ENCODE measurements at places on chromosomes 11 and 22.

DNA sequence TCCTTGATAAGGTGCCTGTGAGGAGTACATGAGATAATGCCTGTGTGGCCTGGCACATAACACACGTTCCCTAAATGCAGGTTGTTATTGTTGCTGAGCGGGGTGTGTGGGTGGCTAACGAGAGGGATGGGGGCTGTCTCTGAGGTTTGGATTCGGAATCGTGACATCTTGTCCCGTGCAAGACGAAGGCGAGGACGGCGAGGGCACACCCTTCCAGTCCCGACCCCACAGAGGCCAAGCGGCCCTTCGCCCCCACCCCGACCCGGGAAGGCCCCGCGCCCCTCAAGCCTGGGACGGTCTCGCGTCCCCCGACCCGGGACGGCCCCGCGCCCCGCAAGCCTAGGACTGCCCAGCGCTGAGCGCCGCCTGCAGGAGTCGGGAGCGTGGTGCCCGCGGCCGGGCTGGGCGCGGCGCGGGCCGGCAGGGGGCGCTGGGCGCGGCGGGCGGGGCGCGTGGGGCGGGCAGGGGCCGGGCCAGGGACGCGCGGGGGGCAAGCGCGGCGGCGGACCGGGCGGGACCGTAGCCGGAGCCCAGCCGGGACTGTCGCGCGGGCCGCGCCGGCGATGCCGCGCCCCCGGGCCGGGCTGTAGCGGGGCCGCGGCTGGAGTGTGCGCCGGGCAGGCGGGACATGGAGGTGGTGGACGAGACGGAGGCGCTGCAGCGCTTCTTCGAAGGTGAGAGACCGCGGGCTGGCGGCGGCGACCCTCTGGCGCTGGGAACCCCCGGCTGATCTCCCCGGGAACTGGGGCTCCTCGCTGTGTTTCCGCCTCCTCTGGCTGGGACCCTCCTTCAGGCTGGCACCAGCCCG, at the start of gene MYRF:
Gene MYRF (plus strand): TSS at position 520 of the 808 bp plus-strand sequence. CDS start 109 bp downstream, at position 629.
- DNase-seq = peak; percentile 16

DNA sequence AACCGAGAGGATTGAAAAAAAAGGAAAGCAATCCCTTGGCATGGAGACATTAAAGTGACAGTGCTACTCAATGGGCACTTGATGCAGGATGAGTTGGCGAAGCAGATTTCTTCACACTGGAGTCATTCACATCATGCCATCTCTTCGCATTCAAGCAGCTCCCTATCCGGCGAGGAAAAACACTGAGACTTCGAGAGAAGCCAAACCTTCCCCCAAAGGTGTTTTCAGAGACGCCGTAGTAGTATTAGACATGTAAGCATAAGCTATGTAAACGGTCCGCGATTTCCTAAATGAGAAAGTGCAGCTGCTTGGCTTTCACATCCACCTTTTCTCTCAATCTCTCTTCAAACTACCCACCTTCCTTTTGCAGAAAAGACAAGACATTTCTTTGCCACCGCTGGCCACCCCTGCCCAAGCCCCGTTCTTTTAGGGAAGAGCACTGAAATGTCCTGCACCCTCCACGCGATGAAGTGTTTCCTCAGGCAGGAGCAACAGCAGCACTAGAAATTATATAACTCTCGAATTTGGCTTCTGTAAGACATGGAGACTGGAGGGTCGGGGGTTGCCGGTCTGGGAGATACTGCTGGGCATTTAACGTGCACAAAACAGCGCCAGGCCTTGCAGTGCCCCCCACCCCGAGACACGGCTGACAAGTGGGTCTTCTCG, at the start of gene DLG2:
Gene DLG2 (minus strand): TSS at position 13 of the 666 bp plus-strand sequence.
- DNase-seq = peak; percentile 6

GRCh38 chr22:27393371-27393770, 408.2 kb downstream of the MN1 start:
- no peak for DNase-seq

DNA sequence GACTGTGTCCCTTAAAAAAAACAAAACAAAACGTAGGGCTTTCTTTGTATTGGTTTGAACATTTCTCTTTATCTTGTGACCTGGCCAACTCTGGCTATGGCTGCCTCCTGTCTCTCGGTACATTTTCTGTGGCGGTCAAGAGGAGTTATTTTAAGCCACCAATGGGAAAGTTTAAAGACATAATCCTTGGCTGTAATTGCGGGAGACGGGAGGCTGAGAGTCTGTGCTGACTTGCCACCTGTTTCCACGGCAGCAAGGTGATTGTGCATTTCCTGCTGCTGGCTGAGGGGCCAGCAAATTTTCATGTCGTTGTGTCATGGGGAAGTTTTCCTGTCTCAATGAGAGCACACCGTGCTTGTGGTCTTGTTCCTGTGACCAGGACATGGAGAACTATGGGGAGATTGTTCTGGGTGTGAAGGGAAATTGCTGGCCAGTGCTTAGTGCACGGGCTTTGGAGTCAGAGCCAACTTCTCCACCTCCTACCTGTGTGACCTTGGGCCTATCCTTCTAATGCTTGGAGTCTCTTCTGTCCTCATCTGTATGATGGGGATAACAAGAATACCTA, 11.0 kb downstream of the PTPRJ start:
- DNase-seq = peak; percentile 42

GRCh38 chr22:32329202-32329645, 28.4 kb upstream of the RFPL3 start:
- no peak for DNase-seq

GRCh38 chr22:21683401-21683811, 17.6 kb downstream of the PPIL2 start:
- no peak for DNase-seq

DNA sequence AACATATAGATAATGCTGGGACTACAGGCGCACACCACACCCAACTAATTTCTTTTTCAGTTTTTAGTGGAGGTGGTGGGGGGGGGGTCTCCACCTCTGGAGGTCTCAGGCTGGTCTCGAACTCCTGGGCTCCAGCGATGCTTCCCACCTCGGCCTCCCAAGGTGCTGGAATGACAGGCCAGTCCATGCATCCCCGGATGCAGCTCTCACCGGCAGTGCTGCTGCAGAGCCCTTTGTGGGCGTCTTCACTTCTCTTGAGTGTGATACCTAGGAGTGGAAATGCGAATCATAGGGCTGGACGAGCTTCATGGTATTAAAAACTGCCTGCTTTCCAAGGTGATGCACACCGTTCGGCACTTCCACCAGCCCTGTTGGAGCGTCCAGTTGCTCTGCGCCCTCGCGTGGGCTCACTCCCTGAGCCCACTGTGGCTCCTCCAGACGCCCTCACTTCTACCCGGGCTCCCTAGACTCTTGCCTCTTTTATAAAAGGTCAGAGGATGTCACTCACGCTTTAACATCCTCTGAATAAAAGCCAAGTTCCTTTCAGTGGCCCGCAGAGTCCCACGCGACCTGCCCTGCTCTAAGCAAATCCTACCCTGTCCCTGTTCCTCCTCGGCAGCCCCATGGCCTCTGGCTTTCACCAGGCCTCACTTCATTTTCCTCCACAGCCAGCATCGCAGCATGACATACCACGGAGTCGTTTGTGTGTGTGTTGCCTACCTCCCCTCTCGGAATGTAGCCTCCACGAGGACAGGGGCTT, 837 bp upstream of the BID start:
- DNase-seq = no peak

GRCh38 chr22:35400501-35400790, 506 bp downstream of the MCM5 start:
- DNase-seq = peak; percentile 0

Data from NCI-H1105 (cell line).